ENCODE measurements at places on chromosomes 12 and 14.

- DNase-seq: no peak
These were observed 156.9 kb downstream of the RASSF9 start for GRCh38 chr12:85679296-85679695.

DNA sequence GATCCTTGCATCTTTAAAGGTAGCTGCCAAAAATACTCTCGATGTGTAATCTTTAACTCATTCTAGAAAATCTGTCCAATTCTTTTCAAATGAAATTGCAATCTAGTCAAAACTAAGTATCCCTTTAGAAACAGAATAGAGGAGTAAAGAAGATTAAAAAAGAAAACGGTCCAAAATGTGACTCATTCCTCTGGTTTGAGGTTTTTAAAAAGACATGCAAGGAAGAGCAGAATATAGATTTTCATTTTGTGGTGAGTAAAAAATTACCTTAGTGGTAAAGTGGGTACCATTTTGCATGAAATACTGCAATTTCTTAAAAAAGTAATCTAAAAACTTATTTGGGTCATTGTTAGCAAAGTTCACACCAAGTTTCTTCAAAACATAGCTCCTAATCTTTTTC lies 108.4 kb downstream of the BRMS1L start:
- no peak for DNase-seq

GRCh38 chr14:93431036-93431670 lies 414 bp downstream of the UNC79 start:
- DNase-seq: peak; percentile 76

DNA sequence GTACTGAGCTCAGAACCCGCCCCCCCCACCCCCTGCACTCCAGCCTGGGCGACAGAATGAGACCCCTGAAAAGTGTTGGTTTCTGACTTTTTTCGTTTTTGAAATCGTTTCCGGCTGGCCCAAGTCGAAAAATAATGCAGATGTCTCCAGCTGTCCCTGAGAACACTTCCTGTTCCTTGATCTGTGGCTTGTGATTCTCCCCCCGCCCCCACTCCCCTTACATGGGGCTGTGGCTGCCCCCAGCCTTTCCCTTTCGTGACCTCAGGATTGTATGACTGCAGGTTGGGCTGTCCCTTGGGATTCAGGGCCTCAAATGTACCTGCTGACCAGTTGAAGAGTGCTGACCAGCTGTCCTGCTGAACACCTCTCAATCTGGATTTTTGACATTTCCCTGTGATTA lies 34.1 kb downstream of the NOC4L start:
- DNase-seq: no peak

DNA sequence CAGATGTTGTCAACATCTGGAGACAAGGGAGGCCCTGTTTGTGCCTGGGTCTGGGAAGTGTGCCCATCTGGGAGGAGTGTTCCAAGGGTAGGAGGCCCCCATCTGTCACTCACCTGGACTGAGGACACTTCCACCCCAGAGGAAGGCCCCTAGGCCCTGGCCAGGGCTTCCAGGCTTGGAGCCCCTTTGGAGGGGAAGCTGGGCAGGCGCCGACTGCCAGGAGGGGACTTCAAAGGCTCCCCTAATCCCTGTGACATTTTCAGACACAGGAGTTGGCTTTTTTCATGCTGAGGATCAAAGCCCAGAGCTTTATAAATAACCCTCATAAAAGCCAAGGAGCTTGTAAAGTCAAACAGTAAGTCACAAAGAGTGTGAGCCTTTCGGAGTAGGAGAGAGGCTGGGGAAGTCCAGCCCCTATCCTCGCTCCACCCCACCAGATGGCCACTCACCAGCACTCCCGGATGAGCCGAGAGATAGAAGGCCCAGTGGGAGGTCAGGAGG lies 17.6 kb upstream of the FAM222A start:
- no peak for DNase-seq

DNA sequence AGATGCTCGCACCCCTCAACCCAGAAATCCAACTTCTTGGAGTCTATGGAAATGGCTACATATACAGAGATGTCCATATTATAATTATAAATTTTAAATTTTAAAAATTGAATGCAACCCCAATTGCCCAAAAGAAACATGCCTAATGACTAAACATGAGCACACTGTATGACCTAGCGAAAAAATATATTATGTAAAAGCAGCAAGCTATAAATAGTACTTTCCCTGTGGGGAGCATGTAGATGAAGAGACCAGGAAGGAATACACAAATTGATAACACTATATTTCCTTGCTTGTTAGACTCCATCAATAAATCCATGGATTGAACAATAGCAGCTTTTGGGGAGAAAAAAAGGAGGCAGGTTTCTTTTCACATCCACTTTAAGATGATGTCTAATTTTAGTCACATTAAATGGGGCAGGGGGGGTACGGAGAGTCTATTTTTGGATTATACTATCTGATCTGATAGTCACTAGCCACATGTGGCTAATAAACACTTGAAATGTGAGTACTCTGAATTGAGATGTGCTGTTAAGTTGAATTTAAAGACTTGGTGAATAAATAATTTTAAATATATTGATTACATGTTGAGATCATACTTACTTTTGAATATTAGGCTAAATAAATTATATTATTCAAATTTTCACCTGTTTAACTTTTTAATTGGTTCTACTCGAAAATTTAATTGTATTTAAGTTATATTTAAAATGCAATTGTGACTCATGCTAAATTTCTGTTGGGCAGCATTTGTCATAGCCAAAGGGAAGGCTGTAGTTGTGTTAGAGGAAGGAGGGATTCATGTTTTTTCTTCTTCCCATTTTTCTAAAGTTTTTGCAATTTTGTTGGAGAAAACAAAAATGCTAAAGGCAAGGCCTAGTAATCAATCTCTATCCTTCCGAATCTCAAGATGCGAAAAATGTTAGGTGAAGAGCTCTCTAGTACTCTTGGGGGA lies 17.5 kb downstream of the MAX start:
- DNase-seq: no peak

DNA sequence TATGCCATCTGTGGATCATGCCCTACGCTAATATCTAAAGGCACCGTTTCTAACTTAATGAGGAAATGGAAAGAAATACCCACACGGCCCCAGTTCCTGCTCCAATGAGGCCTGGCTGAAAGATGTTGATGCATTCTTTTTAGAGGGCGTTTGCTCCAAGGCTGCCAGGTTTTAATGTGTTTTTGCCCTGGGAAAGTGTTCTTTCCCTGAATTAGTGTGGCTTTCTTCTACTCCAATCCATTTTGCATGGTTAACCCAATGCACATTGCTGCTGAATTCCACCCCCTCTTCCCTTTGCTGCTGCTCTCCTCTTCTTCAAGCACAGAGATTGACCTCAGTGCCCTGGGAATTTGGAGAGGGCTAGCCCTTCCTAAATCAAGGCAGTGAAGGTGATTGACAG lies 1.1 kb downstream of the MYF5 start:
- DNase-seq: no peak

DNA sequence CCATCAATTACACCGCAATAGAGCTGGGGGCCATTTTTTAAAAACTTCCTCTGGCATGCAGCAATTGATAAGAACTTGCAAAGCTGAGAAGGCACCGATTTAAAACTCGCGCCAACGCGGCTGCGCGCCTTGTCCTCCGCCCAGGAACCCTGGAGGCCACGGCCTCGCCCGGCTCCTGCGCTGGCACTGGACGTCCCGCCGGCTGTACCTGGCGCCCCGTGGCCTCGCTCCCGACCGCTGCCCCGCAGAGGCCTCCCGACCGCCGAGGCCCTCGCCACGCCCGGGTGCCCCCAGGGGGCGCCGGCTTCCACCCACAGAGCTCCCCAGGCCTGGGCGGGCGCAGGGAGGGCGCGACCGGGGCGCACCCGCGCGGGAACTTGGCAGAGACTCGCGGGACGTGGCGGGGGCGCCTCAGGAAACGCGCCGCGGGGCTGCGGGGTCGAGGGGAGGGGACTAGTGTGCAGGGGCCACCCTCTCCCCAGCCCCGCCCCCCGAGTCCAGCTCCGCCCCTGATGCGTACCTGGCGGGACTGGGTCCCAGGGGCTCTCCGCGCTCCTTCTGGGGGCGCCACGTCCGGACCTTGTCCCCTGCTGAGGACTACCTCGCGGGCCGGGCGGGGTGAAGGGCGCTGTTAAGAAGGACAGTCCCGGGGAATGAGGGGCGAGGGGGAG lies 65.7 kb downstream of the TNFAIP2 start:
- DNase-seq: peak; percentile 67

DNA sequence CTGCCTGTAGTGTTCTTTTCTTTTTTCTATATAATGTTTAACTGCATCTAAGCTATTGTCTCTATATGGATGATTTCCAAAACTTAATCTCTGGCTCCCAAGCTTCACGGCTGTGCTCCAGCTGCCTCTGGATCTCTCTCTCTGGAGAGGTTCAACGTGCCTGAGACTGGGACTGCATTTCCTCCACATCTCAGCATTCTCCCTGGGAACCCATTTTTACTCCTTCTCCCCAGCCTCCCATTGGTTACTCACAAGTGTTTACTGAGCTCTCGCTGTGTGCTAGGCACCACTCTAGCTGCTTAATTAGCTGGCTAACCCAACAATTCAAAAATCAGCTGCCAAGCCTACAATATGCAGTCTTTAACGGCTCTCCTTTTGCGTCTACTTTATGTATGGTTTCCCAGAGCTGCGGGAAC lies 34.7 kb downstream of the FBXL14 start:
- DNase-seq: no peak

DNA sequence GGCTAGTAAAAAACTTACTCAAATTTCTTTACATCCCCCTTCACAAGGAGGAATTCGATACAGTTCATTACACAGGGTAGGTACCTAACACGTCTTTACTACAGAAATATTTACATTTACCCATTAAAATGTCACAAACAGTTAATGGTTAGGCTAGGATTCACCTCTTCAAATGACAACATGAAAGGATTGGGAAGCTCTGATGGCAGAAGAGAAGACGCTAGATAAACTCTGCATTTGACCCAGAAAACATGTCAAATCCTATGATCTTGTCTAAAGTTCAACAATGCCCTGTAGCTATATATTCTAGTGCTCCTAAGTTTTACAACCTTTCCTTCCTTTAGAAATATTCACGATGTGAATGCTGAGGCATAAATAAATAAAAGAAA lies 64.8 kb downstream of the DENND5B start:
- DNase-seq: no peak

GRCh38 chr12:21992823-21993222 lies 51.6 kb upstream of the ABCC9 start:
- DNase-seq: no peak

- no peak for DNase-seq
These were observed 467.8 kb downstream of the LRIG3 start for GRCh38 chr12:58452546-58452945.

DNA sequence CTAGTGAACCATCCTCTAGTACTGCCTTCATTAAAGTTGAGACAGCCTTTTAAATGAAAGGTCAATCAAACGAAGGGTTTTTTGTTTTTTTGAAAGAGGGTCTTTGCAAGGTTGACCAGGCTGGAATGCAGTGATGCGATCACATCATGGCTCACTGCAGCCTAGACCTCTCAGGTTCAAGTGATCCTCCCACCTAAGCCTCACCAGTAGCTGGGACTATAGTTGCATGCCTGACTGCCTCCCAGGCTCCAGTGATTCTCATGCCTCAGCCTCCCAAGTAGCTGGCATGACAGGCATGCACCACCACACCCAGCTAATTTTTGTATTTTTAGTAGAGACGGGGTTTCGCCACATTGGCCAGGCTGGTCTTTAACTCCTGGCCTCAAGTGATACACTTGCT lies 114.6 kb upstream of the SINHCAF start:
- no peak for DNase-seq

DNA sequence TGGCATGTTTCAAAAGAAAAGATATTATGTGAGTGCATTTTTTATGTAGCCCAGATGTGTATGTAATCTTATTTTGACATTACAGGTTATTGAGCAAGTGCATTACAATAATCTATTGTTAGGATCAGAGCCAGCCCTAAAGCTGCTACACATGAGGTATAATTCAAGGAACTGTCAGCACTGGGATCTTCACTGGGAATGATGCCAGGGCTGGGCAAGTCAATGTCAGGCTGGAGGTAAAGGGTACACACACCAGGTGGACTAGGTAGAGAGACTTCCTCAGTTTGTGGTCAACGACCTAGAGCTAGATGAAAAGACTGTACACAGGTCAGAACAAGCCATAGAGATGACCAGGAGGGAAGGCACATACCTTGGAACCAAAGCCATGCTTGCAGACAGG lies 15.4 kb downstream of the TRIM9 start:
- no peak for DNase-seq

- no peak for DNase-seq
These were observed 32.3 kb upstream of the OR10A7 start for GRCh38 chr12:55188573-55188972.

- DNase-seq: peak; percentile 85
These were observed 67.6 kb upstream of the CDKN3 start for GRCh38 chr14:54329082-54329695.

DNA sequence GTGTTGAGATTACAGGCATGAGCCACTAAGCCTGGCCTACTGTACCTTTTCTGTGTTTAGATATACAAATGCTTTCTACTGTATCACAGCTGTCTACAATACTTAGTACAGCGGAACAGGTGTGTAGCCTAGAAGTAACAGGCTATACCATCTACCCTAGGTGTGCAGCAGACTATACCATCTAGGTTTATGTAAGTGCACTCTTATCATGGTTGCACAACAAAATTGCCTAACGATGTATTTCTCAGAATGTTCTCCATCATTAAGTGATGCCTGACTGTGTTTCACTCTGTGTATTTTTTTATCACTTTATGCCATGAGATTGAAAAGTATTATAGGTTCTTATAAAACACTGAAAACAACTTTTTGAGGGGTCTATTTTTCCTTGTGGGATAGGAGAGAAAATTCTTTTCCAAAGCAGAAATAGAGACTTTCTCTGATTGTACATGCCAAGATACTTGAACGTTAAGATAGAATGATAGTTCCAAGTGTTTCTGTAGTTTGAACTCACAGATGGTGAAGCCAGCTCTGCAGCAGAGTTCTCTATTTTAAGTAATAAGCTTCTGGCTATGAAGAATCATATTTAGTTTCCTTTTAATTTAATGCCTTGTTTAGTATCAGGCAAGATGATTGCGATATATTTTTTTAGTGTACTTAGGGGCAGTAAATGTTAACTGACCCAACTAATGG lies 17.0 kb downstream of the TMPRSS12 start:
- DNase-seq: no peak

DNA sequence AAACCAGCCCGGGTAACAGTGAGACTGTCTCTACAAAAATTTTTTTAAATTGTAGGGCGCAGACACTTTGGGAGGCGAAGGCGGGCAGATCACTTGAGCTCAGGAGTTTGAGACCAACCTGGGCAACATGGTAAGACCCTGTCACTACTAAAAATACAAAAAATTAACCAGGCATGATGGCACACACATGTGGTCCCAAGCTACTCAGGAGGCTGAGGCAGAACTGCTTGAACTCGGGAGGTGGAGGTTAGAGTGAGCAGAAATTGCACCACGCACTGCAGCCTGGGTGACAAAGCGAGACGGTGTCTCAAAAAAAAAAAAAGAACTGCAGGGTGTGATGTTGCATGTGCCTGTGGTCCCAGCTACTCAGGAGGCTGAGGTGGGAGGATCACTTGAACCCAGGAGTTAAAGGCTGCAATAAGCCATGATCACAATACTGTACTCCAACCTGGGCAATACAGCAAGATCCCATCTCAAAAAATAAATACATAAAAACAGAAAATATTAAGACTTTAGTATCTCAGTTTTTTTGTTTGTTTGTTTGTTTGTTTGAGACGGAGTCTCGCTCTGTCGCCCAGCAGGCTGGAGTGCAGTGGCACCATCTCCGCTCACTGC lies 16.9 kb downstream of the ATXN2 start:
- DNase-seq: no peak

GRCh38 chr12:75783093-75783877 lies 248.3 kb downstream of the PHLDA1 start:
- DNase-seq: no peak

Data from iPS-NIHi11 (cell line).